ENCODE measurements at places on chromosomes 7 and 10.

DNA sequence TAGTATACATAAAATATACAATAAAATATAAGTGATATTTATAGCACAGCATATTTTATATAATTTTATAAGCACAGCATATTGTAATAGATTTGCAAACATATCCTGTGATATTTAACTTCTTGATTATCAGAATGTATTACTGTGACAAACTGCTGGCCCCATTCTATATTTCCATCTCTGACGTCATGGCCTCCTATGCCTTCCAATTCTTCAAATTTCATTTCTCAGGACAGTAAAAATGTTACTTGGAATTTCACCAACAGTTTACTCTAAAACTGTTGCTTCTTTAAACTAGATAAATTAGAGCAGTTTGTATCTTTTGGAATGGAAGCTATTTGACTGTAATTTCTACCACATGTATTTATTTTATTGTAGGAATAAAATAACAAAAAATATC lies 102.5 kb upstream of the SLC25A13 start:
- DNase-seq = no peak

DNA sequence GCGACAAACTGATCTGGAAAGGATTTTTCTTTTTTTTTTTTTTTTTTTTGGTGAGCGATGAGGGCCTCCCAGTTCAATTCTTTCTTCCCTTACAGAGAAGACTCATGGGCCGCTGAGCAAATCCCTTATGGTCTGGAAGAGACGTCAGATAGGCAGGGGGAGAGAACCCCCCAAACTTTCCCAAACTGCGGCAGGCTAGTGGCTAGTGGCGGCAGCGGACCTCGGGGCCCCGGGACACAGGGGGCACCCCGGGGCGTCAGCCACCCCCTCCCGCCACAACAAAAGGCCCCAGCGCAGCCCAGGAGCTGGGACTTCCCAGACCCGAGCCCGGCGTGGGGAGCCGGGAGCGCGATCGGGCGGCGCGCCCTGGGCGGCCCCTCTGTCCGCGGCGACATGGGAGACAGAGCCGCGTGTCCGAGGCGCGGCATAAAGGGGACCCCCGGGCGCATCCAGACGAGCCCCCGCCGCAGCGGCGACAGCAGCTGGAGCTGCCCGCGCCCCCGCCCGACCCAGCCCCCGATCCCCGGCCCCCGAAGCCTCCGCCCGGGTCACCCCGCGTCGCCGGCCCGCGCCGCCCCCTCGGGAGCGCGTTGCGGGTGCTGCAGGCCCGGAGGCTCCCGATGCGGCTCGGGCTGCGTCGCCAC lies 755 bp downstream of the FAM171A1 start:
- DNase-seq = no peak

- no peak for DNase-seq
Observed at GRCh38 chr10:86965986-86966654, 2.2 kb upstream of the ADIRF start.

DNA sequence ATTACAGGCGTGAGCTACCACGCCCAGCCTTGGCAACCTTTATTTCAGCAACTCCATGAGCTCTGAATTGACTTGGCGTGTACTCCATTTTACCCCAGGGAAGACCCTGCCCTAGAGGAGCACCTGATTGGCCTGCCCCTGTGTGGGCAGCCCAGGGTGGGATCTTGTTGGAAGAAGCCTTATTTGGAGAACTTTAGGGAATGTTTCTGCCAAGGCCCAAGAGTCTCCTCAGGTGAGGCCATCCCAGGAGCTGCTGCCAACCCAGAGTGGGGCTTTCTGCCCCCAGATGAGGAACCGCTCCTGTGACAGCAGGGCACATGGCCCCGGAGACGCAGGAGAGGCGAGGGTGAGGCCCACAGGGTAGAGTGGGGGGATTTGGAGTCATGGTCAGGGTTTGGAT lies 42.0 kb downstream of the VWA2 start:
- no peak for DNase-seq

- no peak for DNase-seq
Observed at GRCh38 chr7:99898836-99899235, 20.5 kb downstream of the TRIM4 start.

GRCh38 chr10:33238643-33239042 lies 95.8 kb downstream of the NRP1 start:
- DNase-seq = no peak

DNA sequence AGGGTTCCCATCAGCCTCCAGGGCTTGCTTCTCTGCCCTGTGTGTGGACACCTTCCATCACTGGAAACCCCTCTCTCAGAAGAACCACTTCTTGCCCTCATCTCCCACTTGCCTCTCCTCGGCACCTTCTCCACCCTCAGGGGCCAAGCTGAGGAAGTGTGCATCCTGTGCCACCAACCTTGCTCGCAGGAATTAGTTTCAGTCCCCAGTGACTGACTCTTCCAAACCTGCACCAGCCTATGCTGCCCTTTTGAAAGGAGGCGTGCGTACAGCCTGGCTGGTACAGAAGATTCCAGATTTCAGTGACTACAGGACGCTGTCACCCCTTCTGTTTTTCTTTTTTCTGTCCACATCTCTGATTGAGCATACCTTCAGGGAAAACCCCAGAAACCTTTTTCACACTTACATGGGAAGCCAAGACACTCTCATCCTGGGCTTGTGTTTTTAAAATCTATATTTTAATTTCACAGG lies 67.1 kb downstream of the IKZF1 start:
- DNase-seq = no peak

DNA sequence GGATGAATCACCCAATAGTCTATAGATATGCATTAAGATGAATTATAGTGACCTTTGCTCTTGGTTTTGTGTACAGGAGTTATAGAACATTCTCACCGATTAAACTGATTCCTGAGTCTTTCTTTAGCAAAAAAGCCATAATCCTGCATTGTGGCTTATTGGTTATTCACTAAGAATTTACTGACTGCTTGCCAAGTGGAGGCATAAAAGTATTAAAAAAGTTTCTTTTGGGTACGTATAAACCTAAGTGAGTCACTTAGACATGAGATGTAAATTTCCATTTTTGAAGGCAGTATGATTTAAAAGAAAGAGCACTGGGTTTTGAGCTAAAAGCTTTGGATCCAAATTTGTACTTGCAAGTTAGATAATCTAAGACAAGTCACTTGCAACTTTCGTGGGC lies 100.7 kb downstream of the CDK6 start:
- DNase-seq = no peak

GRCh38 chr7:137626469-137627067 lies 220.2 kb downstream of the DGKI start:
- DNase-seq = peak; percentile 45

DNA sequence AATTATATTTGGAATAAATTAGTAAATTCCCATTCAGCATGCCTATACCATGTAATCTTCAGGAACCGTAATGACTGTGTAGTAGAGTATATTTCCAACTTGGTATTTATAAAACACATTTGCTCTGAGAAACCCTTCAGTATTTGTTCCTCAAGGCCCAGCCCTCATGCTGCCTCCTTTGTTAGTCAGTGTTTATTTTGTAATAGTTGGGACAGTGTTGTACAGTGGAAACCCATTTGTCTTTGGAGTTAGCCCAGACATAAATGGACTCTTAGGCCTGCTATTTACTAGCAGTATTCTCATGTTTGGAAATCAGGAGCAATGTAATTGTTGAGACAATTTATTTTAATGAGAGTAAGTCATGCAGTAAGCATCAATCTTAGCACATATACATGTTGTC lies 686.9 kb downstream of the AUTS2 start:
- DNase-seq = no peak

DNA sequence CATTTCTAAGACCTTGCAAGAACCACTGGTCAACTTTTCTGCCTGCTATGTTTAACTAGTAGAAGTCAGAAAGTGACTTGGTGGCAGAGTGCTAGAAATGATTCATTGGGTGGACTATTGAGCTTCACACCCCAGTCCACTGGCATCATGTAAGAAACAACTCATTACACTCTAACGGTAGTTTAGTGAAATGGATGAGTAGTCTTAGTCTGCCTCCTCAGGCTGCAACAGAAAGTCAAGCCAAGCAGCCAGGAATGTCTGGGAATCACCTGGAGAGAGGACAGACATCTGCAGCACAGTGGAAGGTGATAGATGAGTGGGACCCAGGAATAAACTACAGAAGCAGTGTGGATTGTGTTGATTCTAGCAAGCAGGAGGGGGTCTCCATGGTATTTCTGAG lies 125.4 kb downstream of the AUTS2 start:
- DNase-seq = no peak

DNA sequence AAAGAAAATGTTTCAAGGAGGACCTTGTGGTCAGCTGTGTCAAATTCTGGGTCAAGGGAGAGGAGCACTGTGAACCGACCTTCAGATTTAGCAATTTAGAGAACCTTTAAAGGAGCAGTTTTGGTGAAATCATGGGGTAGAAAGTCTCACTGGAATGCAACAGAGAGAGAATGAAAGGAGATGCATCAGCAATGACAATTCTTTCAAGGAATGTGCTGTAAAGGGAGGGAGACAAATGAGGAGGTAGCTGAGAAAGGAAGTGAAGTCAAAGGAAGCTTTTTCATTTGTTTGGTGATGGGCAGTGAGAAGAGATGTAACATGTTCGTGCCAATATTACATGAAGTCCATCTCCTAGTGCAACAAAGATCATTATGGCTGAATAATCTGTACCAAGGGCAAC lies 166.0 kb downstream of the TSPAN12 start:
- no peak for DNase-seq

GRCh38 chr7:8389593-8390261 lies 43.7 kb upstream of the NXPH1 start:
- DNase-seq = no peak

- no peak for DNase-seq
Observed at GRCh38 chr7:113366122-113366521, 247.8 kb upstream of the SMIM30 start.

- no peak for DNase-seq
Observed at GRCh38 chr10:120433141-120433540, 23.9 kb upstream of the PLPP4 start.

- no peak for DNase-seq
Observed at GRCh38 chr7:91949221-91950009, 8.8 kb downstream of the AKAP9 start.

DNA sequence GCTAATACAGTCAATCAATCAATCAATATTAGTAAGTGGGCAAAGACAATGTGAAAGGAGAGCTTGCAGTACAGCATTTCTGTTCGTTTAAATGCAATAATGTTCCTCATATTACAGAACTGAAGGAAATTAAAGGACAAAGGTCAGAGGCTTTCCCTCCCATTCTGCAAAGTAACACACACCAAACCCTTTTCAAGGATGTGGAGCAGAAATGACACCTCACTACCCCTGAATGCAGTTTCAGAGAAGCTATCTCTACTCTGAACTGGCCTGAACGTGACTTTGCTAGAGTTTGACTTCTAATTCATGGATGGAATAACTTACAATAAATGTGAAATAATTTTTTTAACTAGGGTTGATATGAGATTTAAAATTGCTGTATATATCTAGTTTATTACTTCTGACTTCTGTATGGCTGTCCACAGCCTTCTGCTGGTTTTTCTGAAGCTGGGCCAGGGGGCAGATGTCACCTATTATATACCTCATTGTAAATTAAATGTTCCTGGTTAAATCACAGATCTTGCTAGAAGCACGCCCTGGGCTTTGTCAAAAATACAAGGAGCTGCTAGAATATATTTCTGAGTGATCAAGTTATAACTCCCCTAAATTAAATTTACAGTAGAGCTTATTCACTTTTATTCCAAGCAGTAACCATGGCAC lies 156.9 kb upstream of the C7orf33 start:
- DNase-seq = no peak

DNA sequence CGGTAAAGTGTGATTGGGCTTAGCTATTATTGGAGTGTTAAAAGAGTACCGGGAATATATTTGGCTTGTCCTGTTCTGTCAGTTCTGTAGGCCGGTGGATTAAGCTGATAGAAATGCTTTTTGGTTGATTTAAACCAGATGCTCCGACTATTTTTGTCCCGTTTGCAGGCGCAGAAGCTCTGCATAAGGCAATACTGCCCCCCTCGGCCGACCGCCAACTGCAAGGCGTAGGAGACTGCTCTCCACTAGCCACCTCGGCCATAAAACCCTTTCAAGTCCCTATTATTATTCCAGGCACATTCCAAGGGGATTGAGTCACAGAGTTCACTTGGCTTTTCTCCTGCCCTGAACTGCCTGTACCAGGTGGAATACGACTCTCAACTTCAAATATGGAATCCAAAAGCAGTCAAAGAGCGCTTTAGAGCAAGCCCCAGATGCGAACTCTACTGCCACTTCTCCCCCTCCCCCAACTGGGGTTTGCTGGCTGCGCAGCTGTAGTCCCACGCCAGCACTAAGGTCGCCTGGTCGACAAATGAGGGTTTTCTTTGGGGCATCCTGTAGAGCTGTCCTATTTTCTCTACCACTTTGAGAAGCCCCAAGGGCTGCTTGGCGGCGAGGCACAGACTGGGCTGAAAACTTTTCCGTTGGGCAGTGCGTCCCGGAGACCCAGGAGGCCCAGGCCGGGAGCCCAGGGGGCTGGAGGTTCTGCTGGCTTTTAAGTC lies 108.3 kb downstream of the REEP3 start:
- peak; percentile 80 for DNase-seq

- no peak for DNase-seq
Observed at GRCh38 chr7:29415215-29415614, 148.4 kb upstream of the PRR15 start.

DNA sequence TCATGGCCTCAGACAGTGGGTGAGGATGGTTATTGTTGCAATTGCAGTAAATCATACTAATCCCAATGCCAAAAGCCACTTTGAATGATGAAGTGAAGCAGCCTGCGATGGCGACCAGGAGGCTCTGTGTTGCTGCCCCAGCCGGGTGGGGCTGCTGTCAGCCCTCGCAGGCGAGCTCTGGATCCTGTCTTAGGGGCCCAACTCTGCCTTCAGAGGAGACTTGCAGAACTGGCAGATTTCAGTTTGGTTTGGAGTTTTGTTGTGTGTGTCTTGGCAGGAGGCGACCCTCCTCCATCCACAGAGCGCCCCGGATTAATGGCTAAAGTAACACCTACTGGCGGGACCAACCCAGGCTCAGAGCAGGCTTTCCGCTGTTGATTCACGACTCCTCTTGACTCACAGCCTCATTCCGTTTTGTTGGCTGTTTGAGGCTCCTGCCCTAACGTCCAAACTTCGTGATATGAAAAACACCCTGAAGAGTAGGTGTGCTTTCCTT lies 67.9 kb upstream of the BMPER start:
- DNase-seq = no peak

DNA sequence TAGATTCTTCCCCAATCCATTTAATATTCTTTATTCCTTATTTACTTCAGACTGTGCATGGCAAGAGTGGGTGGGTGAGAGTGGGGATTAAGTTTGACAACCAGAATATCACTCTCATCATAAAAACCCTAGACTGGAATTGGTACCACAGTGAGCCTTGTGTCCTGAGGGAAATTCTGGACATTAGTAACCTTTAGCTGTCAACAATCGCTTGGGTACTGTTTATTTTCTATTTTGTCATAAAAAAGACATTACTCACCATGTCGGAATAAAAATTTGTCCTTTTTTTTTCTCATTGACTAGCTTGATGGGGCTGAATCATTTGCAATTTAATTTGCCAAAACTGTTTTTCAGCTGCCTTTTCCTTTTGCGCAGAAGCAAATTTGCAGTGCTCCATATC lies 176.1 kb upstream of the SEMA3C start:
- DNase-seq = no peak

GRCh38 chr7:110890101-110890500 lies 200.8 kb upstream of the LRRN3 start:
- DNase-seq = no peak

All from GDM1 (cell line).